ENCODE measurements at places on chromosomes 7 and 10. TPM values are rescaled to one million over a fixed set of nuclear protein-coding genes. Genes with fewer than 3 reads are reported as not detected.

DNA sequence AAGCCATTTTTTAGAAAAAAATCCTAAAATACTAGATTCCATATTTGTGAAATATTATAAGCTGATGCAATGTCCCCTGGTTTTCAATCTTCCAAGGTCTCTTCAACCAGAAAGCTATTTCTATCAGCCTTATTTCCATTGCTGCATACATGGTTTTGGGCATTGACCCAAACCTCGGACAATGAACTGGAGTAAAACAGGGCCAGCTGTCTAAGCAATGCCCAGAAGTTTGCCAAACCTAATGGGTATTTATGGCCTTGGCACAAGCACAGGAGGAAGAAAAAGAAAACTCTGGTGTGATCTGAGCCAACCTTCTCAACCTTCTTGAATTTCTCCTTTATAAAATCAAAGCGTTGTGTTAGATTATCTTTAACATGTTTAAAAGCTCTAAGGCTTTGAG, 402.3 kb downstream of the DNAJB9 start:
- no peak overlapping the region for H3K4me3 ChIP-seq
- no peaks in the 10 kb centered on the region for H3K27me3 ChIP-seq
- no peak for DNase-seq
- H3K36me3 ChIP-seq: no peaks in the 10 kb centered on the region
- no peak overlapping the region for H3K27ac ChIP-seq
- H3K4me1 ChIP-seq: no peaks in the 10 kb centered on the region

- no peak overlapping the region for H3K4me3 ChIP-seq
- no peaks in the 10 kb centered on the region for H3K36me3 ChIP-seq
- H3K4me1 ChIP-seq: no peaks in the 10 kb centered on the region
- DNase-seq: no peak
- no peak overlapping the region for H3K27ac ChIP-seq
These were observed 866.5 kb upstream of the GHITM start for GRCh38 chr10:83272666-83273434.

DNA sequence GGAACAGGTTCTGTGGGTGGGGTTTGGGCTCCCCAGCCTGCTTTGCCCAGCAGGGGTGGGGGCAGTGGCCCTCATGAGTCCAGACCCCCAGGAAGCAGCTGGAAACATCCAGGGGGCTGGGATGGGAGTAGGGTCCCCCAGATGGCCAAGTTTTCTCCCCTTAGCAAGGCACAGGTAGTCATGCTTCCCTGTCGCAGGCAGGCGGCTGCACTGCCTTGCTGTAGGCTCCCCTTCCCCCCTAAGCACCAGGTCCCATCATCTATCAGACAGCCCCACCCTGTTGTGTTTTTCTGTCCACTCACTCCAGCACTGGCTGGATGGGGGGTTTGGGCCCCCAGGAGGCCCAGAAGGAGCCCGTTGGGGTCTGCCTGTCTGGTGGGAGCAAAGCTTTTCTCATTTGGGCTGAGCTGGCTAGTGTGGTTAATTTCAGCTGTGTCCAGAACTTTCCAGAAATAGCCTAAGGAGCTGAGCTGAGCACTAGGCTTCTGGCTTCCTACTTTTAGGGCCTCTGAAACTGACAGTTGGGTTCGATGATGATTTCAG, 7.9 kb downstream of the BRI3 start:
- peaks cover 82% of the 10 kb centered on the region for H3K36me3 ChIP-seq
- DNase-seq: no peak
- no peak overlapping the region for H3K27ac ChIP-seq
- H3K4me1 ChIP-seq: peaks cover 54% of the 10 kb centered on the region

Gene CALML5
- total RNA-seq: not detected

Gene TAS2R5
- total RNA-seq: 2.2 TPM

DNA sequence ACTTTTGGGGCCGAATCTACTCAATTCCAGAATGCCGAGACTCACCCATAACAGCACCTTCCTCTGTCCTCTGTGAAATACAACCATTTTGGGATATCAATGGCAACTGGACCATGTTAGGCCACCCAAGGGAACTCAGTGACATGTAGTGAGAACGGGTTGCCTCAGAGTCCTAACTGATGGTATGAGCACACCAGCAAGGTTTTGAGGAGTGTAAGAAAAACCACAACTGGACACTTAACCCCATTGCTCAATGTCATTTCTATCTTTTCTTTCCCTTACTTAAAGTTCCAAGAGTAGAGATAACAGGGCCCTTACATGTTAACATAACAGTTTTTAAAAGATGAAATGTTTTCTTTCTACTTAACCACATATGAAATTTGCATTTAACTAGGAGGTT, 67.1 kb downstream of the TNS3 start:
- no peak for DNase-seq
- H3K4me3 ChIP-seq: no peak overlapping the region
- peaks cover 50% of the 10 kb centered on the region for H3K4me1 ChIP-seq
- H3K36me3 ChIP-seq: peaks cover 7% of the 10 kb centered on the region

Gene ATAD1
- 51.2 TPM for total RNA-seq

GRCh38 chr10:117264782-117265181, 23.9 kb downstream of the SLC18A2 start:
- no peaks in the 10 kb centered on the region for H3K36me3 ChIP-seq
- H3K27ac ChIP-seq: no peak overlapping the region
- DNase-seq: no peak
- H3K27me3 ChIP-seq: peaks cover 33% of the 10 kb centered on the region
- H3K4me3 ChIP-seq: no peak overlapping the region

Gene ABCB1
- 4.3 TPM for total RNA-seq

GRCh38 chr7:157660971-157661610, 324.3 kb downstream of the DNAJB6 start:
- no peak for DNase-seq
- H3K36me3 ChIP-seq: no peaks in the 10 kb centered on the region
- no peaks in the 10 kb centered on the region for H3K4me1 ChIP-seq

Gene CXCL12
- 73.8 TPM for total RNA-seq

GRCh38 chr10:21509341-21510240, 15.9 kb downstream of the SKIDA1 start:
- H3K27me3 ChIP-seq: peaks cover 45% of the 10 kb centered on the region
- H3K4me3 ChIP-seq: peak overlapping the region; percentile 44
- peak overlapping the region; percentile 31 for H3K27ac ChIP-seq
- H3K36me3 ChIP-seq: no peaks in the 10 kb centered on the region

- DNase-seq: no peak
- H3K27me3 ChIP-seq: no peaks in the 10 kb centered on the region
- H3K4me3 ChIP-seq: no peak overlapping the region
- no peaks in the 10 kb centered on the region for H3K4me1 ChIP-seq
- H3K27ac ChIP-seq: no peak overlapping the region
These were observed 12.2 kb downstream of the ADAM12 start for GRCh38 chr10:126375926-126376554.

Gene HMX3
- total RNA-seq: not detected

GRCh38 chr7:43148161-43148731, 35.8 kb downstream of the HECW1 start:
- peaks cover 17% of the 10 kb centered on the region for H3K27me3 ChIP-seq
- H3K4me1 ChIP-seq: no peaks in the 10 kb centered on the region
- no peak overlapping the region for H3K4me3 ChIP-seq
- no peaks in the 10 kb centered on the region for H3K36me3 ChIP-seq
- no peak overlapping the region for H3K27ac ChIP-seq

Gene VIPR2
- total RNA-seq: 0.80 TPM

DNA sequence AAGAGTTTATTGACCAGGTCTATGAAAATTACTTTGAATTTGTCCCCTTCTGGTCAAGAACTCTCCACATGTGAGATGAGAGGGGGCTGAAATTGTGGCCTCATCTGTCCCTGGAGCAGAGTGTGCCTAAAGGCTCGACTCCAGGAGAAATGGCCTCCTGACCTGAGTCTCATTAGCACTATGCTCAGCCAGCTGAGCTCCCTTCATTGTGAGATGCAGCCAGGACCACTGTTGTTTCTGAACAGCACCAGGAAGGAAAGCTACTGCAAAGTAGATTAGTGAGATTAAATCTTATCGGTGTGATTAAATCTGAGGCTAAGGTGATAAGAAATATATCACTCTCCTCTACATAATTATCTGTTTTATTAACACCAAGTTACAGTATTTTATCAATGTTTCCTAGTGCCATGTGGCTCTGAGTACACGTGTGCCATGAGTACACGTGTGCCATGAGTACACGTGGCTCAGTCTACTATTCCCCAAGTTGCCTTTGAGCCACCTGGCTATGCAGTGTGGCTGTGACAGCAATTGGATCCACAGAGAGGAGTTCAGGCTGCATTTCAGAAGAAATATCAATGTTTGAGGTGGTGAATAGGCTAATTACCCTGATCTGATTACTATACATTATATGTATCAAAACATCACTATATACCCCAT, 126.9 kb downstream of the IPMK start:
- H3K4me3 ChIP-seq: no peak overlapping the region
- H3K4me1 ChIP-seq: no peaks in the 10 kb centered on the region
- H3K36me3 ChIP-seq: no peaks in the 10 kb centered on the region
- H3K27ac ChIP-seq: no peak overlapping the region
- no peak for DNase-seq

GRCh38 chr10:71081912-71082311, 130.5 kb upstream of the UNC5B start:
- H3K4me1 ChIP-seq: no peaks in the 10 kb centered on the region
- no peak overlapping the region for H3K4me3 ChIP-seq
- no peak overlapping the region for H3K27ac ChIP-seq
- DNase-seq: no peak
- H3K36me3 ChIP-seq: no peaks in the 10 kb centered on the region
- peaks cover 4% of the 10 kb centered on the region for H3K27me3 ChIP-seq

- H3K4me3 ChIP-seq: peak within 1 kb of the TSS; percentile 96
- DNase-seq: peak; percentile 90
- no peaks in the 10 kb centered on the region for H3K36me3 ChIP-seq
- H3K4me1 ChIP-seq: peaks cover 16% of the 10 kb centered on the region
These were observed at the start of gene FKBP9 for GRCh38 chr7:32957326-32958045. Gene FKBP9 (plus strand): TSS chr7:32957440. CDS start chr7:32957574, 134 bp downstream.

GRCh38 chr10:113442336-113442735, 110.5 kb upstream of the HABP2 start:
- no peak for DNase-seq
- H3K27me3 ChIP-seq: no peaks in the 10 kb centered on the region
- no peak overlapping the region for H3K27ac ChIP-seq
- H3K4me3 ChIP-seq: no peak overlapping the region
- no peaks in the 10 kb centered on the region for H3K36me3 ChIP-seq
- no peaks in the 10 kb centered on the region for H3K4me1 ChIP-seq

DNA sequence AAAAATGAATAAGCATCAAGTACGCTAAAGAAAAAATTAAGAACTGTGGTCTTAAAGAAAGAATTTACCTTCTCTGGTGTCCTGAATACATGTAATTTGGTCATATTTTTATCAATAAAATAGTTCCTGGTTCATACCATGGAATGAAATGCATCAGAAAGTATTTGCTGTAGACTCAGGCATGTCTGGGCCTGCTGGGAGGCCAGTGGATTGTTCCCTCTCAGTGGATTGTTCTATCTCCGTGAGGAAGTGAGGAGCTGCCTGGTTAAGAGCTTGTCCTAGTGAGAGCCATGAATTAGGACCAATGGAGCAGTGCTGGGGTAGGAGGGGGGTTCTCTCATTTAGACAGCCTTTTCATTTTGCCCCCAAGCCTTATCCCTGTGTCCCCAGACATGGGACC, 211.7 kb upstream of the HABP2 start:
- H3K27me3 ChIP-seq: no peaks in the 10 kb centered on the region
- DNase-seq: no peak
- H3K4me1 ChIP-seq: no peaks in the 10 kb centered on the region
- no peak overlapping the region for H3K27ac ChIP-seq
- H3K36me3 ChIP-seq: no peaks in the 10 kb centered on the region

Measured in lower lobe of right lung (tissue), 2 donors.